Stimulated activated CD8-positive, alpha-beta memory T cell treated with anti-CD3 and anti-CD28 coated beads, Interleukin-7, amount 100 ng/mL, for 4 hours (primary cell): ENCODE measurements at places on chromosomes 5 and 9.

GRCh38 chr5:135869935-135870334 lies 25.7 kb downstream of the IL9 start:
- DNase-seq: no peak

DNA sequence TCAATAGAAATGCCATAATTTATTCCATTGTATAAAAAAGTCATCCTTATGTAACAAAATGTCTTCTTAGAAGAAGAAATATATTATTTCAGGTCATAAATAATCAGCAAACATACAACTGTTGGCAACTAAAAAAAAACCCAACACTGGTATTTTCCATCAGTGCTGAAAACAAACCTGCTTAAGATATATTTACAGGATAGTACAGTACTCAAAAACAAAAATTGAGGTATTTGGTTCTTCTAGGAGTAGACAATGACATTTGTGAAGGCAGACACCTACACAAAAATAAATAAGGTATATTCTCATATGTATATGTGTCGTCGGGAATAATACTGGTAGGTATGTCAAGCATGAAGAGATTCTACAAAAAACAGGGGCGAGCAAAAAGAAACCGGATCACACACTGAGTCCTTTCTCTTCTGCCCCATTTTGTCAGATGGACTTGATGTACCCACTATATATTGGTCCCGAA lies 2.9 kb downstream of the DUSP1 start:
- no peak for DNase-seq

DNA sequence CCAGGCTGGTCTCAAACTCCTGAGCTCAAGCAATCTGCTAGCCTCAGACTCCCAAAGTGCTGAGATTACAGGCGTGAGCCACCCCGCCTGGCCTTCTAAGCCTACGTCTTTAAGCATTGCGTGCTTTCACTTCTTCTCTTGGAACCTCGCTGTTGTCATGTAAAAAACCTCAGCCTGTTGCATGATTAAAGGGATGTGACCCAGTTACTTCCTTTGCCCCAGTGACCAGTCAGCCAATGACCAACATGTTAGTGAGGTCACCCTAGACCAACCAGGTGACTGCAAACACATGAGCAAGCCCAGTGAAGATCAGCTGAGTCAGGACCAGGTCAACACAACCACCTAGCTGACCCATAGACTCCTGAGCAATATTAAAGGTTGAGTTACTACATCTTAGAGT lies 10.5 kb downstream of the KIF4B start:
- no peak for DNase-seq

DNA sequence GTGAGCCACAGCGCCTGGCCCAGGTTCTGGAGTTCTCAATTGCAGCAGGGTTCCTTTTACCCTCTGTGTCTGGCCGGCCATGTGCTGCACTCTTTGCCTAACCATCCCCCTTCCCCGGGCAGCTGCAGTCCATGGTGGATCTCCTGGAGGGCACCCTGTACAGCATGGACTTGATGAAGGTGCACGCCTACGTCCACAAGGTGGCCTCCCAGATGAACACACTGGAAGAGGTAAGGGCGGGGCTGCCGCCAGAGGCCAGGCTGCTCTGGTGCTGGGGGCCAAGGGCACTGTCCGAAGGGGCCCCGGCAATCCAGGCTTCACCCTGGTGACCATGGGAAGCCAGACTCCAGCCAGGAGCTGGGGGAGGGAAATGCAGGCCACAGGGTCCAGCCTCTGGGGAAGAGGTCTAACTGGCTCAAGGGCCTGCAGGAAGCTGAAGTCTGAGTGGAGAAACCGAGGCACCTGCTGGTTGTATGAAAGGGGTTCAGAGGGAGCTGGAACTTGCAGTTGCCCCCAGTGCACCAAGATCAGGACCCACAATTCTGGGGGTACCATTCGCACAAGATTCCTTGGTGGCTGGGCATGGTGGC lies 18.1 kb downstream of the OLFML2A start:
- DNase-seq: no peak

- DNase-seq: no peak
Observed at GRCh38 chr9:131407717-131408195, 13.9 kb downstream of the PRRC2B start.

DNA sequence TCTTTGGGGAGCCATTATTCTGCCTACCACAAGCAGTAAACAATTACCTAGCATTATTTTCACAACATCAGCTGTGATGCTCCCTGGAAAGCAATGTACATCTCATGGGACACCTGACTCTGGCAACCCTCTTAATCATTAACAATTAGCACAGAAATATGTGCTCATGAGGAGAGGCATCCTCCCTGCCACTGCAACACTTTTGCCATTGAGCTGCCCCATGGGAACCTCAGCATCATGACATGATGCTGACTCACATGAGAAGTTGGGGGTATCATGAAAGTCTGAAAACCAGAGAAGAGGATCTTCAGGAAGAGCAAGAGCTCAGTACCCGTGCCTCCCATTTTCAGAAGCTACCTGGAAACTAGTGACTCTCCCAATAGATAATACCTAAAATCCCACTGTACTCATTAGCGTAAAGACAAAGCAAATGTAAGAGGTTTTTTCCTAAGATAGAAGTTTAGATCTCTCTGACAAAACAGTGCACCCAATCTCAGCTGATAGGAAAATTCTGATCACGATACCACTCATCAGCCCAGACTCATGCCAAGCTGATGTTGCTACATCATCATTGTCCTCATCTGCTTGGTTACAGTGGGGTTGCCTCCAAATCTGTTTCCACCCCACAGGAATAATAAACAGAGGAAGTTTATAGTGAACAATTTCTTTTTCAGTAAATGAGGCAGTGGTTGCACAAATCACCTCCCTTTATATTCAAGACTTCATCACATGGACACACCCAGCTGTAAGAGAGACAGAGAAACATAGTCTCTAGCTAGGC lies 244.5 kb downstream of the NR2F1-AS1 start:
- DNase-seq: no peak
